ENCODE measurements at places on chromosomes 11 and 22. TPM values are rescaled to one million over a fixed set of nuclear protein-coding genes. Genes with fewer than 3 reads are reported as not detected.

POTEH gene
- not detected for total RNA-seq

CABP4 gene
- 2.2 TPM for total RNA-seq

P4HA3 gene
- total RNA-seq = 0.27 TPM

OR2AG2 gene
- 0.80 TPM for total RNA-seq

CRELD2 gene
- 37.8 TPM for total RNA-seq

OVOL1 gene
- 44.8 TPM for total RNA-seq

PRPF19 gene
- total RNA-seq = 15.5 TPM

UBE4A gene
- total RNA-seq = 50.0 TPM

USP2 gene
- total RNA-seq = 21.9 TPM

LDLRAD3 gene
- 43.2 TPM for total RNA-seq

OR52E2 gene
- total RNA-seq = not detected

CBLIF gene
- not detected for total RNA-seq

MS4A15 gene
- not detected for total RNA-seq

FGF3 gene
- total RNA-seq = not detected

OR2D2 gene
- not detected for total RNA-seq

SVIP gene
- total RNA-seq = 6.7 TPM

KRTAP5-6 gene
- not detected for total RNA-seq

SLC17A6 gene
- total RNA-seq = not detected

OR5P2 gene
- total RNA-seq = not detected

MYOD1 gene
- not detected for total RNA-seq

GTSE1 gene
- 3.0 TPM for total RNA-seq

OTOG gene
- total RNA-seq = not detected

BIK gene
- 15.3 TPM for total RNA-seq

CAPN5 gene
- total RNA-seq = 219 TPM

CD248 gene
- 8.2 TPM for total RNA-seq

RFPL2 gene
- total RNA-seq = not detected

GPR83 gene
- not detected for total RNA-seq

RAG1 gene
- total RNA-seq = 3.2 TPM

PRRG4 gene
- 4.8 TPM for total RNA-seq

CRYAB gene
- total RNA-seq = 41.8 TPM

OR9Q2 gene
- total RNA-seq = not detected

LAYN gene
- total RNA-seq = 12.1 TPM

OR51I1 gene
- total RNA-seq = not detected
